ENCODE measurements at places on chromosomes 2 and 18.

- DNase-seq = no peak
These were observed 81.0 kb upstream of the RBMS1 start for GRCh38 chr2:160574468-160575140.

DNA sequence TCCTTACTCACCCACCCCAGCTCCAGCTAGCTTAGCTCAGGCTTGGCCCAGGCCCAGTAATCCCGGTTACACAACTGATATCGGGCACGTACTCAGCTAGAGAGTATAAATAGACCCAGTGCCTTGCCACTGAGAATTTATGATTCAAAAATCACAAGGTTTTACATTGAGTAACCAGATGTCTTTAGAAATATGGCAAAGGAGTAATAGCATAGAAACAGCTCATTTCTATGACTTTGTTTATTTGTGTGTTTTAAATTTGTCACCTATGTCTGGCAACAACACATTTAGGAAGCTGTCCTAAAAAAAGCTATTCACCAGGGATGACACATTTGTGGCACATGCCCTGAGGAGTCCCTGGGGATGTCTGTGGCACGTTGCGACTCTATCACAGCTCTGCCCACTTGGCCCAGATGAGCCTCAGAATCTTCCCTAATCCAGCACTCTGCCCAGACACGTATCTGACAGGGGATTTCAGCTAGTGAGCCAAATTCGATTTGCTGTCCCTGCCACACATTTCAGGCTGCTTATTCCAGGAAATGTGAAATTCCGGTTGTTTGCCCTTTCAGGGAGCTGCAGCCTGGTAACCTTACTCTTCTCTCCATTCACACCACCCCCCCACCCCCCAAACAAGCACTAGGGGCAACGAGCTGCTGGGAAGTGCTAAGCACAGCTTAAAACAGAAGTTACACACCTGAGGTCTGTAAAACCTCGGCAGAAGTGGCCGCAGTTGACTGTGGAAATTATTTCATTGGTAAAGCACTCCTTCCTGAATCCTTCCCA is 85.4 kb upstream of the ZCCHC2 start:
- DNase-seq = no peak

- DNase-seq = no peak
These were observed 167.1 kb downstream of the SLC8A1 start for GRCh38 chr2:40284797-40285196.

GRCh38 chr2:142940606-142941223 is 63.3 kb downstream of the KYNU start:
- DNase-seq = no peak

- DNase-seq = peak; percentile 96
These were observed 78.4 kb upstream of the MEX3C start for GRCh38 chr18:51275712-51276476.

GRCh38 chr2:229240984-229241491 is 30.0 kb downstream of the PID1 start:
- no peak for DNase-seq

DNA sequence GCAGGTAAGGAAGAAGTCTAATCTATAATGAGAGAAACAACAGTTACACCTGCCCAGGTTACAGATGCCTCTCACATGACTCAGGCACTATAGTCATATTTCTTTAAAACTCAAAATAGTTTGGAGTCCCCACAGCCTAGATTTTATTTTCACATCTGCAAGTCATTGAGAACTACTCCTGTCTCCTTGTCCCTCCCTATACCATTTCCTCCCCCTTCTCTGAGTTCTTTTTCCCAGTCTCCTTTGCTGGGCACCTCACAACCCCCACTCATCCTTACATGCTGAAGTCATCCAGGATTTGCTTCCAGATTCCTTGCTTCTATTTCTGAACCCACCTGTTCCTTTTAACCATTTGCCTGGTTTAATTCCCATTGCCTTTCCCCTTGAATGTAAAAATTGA is 73.1 kb upstream of the KCNE4 start:
- DNase-seq = no peak

DNA sequence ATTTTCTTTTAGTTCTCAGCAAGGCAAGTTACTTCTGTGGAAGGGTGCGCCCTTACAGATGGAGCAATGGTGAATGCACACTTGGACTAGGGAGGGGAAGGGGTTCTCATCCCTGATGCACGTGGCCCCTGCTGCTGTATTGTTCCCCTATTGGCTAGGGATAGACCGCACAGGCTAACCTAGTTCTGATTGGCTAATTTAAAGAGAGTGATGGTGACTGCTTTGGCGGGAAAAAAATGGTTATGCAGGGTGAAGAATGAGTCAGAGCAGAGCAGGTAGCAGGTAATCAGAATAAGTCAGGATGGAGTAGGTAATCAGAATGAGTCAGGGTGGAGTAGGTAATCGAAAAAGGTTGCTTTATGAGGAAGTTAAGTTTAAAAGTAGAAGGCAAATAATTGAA is 171.5 kb downstream of the MTCL1 start:
- no peak for DNase-seq

DNA sequence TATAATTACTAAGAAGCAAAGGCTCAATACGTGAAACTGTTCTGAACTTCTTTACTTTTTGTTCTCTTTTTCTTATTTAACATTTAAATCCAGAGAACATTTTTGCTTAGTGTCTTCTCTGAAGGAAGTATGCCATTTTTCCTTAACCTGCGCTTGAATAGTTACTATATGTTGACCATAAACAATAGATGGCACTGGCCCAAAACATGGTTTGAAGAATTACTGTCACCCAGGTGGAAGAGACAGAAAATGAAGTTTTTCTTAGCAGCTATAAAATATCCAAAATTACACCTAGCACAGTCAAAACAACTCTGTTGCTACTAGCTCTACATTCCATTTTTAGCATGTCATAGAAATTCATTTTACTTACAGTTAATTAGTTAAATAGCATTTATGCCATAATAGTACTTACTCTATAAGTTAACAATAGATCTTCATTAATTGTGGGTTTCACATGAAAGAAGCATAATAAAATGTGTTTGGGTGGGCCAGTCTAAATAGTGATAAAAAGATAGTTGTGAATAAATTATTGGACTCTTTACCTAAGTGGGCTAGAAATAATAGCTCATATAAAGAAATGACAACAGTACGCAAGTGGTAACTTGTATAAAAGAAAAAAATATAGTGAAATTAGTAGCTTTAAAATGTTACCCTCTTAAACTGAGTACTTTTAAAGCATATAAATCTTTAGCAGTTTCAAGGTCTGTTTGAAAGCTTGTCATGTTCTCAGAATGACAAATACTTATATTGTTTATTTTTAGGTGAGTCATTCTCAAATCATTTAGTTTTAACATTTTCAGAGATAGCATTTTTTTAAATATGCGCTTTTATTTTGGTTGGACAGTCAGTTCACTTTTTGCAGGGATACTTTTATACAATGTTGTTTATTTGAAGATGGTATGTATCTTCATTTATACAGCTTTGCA is 3.7 kb downstream of the ETAA1 start:
- DNase-seq = no peak

- DNase-seq = no peak
These were observed 27.1 kb upstream of the SERPINB12 start for GRCh38 chr18:63514888-63515678.

DNA sequence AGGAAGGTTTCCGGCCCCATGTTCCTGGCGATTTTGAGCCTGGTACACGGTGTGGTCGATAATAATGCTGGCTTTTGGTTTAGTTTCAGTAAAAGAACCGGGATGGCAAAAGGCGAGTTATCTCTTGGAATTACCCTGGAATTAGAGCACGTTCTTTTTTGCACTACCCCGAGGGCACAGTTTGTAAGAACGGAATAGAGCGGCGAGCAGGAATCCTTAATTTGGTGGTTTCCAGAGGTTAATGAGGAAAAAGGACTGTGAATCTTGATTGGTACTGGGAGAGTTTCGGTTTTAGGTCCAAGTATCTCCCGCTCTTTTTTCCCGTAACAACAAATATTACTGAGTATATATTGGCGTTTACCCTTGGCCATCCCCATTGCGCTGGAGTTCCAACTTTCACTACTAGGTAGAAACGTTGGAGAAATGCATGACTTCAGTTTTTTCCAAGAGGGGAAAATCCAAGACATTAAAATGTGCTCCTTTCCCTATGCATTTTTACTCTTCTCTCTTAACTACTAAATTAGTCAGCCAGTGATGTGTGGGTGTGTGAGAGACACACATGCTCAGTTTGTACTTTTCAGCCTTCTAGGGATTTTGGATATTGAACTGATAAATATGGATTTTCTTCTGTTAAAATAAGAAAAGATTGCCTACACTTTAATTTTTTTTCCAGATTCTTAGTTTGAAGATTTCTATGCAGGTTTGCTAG is 160.8 kb downstream of the AGPS start:
- DNase-seq = peak; percentile 5

DNA sequence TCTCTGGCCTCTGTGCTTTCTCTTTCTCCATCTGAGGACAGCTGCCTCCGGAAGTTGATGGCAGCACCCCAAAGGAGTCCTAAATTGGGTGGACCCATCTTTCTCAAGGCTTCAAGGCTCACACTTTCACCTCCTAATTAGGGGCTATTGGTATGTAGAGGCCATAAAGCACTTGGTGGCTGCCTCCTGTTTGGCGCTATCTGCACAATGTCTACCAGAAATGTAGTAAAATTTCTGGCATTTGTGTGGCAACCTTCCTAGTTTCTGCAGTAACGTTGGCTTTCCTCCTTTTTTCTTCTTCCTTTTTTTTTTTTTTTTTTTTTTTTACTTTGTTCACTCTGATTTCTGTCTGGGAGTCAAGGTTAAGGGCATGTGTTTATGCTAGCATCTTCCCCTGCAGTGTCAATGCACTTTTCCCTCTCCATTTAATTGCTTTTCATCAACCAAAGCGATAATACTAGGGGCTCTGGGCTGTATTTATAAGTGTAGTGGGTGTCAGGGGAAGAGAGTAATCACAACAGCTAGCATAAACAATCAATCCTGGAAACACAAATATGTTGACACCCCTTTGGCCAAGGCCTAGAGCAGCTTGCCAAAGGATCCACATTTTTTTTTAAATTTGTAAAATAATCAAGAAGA is 86.0 kb downstream of the TACR1 start:
- no peak for DNase-seq

DNA sequence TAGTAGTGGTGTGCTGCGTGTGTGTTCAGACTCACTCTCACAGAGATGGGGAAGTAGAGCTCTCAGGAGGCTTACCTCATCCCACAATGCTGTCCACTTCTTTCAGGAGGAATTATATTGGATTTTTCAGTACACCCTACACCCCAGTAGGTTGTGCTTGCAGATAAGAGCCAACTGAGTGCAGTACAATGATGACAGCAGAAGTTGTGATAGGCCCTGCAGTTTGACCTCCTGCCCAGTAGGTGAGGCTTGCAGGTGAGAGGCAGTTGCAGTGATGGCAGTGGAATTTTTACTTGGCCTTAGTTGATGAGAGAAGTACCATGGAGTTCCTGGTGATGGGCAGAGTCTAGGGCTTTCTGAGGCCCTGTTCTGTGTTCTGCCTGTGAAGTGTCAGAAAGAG is 657.8 kb downstream of the KCNJ3 start:
- no peak for DNase-seq

Data from RPMI8226 (cell line).